Right renal cortex interstitium (tissue), 3 donors: ENCODE measurements at places on chromosomes 1 and 21. TPM values are rescaled to one million over a fixed set of nuclear protein-coding genes. Genes with fewer than 3 reads are reported as not detected.

GRCh38 chr1:101005183-101005582 is 20.4 kb downstream of the DPH5 start:
- DNase-seq: no peak

- DNase-seq: no peak
Measured at GRCh38 chr21:38888991-38889561, 83.3 kb downstream of the ETS2 start.

- DNase-seq: no peak
Measured at GRCh38 chr1:104855550-104855949, 1105.9 kb downstream of the AMY1C start.

GRCh38 chr1:196558411-196558810 is 49.8 kb downstream of the KCNT2 start:
- DNase-seq: no peak

DNA sequence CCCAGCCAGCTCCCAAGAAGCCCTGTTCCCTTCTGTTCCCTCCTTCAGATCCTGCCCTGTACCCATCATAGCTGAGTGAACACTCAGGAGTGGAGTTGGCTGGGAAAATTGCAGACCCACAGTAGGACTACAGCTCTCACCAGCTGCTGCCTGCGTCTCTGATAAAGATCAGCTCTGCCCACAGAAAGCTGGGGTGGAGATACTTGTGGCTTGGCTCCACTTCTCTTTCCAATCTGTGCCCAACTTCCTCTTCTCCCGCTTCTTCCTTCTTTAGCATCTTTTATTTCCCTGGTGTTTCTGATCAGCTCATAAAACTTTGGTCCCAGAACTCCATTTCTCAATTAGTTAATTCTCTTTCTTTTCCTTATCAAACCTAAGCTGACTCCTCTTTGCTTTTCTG is 5.5 kb upstream of the CD1A start:
- no peak for DNase-seq

GRCh38 chr1:229372251-229372650 is 29.4 kb upstream of the CCSAP start:
- no peak for DNase-seq

DNA sequence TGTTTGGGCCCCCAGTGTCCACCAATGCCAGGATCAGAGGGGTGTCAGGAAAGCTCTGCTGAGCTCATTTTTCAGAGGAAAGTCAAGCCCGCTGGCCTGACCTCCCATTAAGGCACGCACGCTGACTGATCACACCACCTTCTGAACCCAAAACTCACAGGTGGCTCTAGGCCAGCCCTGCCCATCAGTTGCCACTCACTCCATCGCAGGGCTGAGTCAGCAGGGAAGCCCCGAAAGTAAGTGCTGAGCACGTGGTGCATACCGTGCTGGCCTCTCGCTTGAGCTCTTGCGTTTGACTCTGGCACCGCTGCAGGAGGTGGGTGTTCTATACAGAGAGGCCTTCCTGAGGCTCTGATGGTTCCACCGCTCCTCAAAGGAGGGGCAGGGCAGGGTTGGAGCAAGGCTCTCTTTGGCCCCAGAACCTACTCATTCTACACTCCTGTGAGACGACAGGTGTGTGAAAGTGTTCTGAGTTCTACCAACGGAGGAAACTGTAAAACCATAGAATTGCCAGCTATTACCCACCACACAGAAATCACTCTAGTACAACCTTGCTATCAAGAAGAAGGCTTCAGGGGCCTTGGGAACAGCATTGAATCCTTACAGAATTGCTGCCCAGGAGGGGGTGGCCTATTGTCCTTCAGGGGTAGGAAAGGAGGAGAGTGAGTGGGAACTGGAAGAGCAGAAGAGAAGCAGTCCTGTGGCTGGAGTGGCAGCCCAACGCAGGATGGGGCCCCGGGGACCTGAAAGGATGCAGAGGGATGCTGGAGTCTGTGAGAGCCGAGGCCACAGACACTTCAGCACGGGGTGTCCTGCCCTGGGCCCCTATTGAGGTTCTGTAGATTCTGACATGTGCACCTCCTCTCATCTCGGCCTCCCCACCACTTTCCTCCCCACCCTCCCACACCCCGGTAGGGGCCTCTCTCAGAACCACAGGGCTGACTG is 214.7 kb upstream of the EDN2 start:
- no peak for DNase-seq

GRCh38 chr1:75338616-75339483 is 204.7 kb downstream of the LHX8 start:
- DNase-seq: no peak

GRCh38 chr1:208172423-208173145 is 71.6 kb downstream of the PLXNA2 start:
- no peak for DNase-seq

GRCh38 chr1:79847700-79848099 is 841.2 kb upstream of the ADGRL4 start:
- DNase-seq: no peak

DNA sequence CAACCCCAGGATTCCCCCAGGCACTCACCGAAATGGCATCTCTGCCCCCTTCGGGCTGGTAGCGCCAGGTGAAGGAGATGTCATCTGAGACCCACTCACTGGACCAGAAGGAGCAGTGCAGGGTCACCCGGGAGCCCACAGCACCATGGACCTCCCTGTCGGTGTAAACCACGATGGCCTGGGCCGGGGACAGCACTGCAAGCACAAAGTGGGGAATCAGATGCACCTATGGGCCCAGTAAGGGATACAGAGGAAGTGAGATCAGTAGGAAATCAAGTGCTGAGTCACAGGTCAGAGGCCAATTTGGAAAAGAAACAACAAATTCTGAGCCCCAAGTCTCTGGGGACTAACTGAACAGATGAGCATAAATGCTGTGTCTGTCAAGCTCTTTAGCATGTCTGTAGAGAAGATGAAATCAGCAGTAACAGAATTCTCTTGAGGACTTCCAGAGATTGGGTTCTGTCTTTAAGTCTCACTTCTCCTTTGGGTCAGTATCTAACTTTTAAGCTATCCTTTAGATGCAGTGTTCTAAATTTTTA is 2.5 kb downstream of the MPZ start:
- no peak for DNase-seq

GRCh38 chr1:114009393-114009792 is 30.1 kb downstream of the OLFML3 start:
- DNase-seq: no peak

DNA sequence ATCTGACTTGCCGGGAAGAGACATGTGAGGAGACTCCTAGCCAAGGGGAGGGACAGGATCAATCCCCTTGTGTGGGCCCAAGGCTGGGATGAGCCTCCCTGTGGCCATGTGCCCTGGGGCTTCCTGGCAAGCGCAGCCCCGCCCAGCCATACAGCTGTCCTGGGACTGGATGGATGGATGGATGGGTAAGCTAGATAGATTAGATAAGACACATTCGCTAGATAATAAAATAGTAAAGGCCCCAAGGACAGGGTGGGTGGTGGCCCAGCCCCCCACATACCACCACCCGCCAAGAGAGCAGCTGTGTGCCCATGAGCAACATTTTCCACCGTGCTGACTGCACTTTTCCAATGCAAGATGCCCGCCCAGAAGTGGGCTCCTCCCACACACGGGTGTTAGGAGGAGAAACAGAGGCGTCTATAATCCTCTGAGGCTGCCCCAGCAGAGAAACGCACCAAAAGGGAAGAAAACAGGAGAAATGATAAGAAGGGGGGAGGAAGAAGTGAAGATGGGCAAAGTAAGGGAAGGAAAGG is 25.1 kb downstream of the ZBTB17 start:
- no peak for DNase-seq

GRCh38 chr1:64750875-64751274 is 6.0 kb downstream of the RAVER2 start:
- DNase-seq: no peak

GRCh38 chr1:236868625-236869467 is 73.8 kb downstream of the MTR start:
- peak; percentile 20 for DNase-seq

DNA sequence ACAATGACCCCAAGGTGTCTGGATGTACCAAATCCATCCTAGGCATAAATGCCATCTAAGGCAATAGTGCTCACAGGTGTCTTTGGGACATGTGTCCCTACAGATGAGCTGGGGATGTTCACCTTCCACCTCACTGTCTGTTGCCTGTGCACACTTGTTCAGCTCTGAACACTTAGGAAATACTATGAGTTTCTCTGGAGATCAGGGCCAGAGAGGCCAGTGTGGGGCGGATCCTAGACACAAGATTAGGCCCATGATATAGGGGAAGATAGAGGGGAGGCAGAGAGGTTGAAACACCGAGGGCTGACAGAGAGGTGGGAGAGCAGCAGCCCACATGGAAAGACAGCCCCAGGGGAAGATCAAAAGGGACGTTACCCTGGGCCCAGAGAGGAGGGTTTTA is 25.6 kb downstream of the C1orf116 start:
- DNase-seq: no peak

GRCh38 chr1:89279011-89279466 is 6.4 kb upstream of the GBP5 start:
- DNase-seq: no peak

DNA sequence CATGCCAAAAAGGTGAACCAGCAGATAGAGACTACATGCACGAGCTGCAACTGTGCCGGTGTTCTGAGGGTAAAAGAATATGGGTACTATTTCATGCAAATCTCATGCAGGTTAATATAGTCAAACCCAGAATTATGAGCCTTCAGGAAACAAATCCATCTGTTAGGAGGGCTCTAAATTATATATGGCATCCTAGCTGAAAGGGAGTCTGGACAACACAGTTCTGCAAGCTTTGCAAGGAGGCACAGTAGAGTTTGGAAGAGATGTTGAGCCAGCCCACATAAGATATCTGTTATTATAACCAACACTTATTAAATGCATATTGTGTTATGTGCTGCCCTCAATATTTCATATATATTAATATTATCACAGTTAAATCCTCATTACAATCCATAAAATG is 50.5 kb upstream of the PALMD start:
- DNase-seq: no peak

DNA sequence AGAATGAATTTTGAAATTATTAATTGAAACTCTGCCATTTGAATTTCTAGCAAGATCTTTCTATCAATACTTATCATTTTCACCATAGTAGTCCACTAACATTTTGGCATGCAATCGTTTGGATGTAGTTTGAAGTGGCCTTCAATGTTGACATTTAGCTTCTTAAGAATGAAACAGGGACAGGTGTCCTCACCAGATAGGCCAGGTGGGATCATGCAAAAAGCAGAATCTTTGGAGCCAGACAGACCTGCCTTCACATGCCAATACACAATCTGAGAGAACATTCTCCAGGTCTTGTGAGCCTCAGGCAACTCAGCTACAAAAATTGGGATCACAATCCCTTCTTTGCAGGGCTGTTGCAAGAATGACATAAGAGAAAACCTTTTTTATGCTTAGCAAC is 18.3 kb upstream of the HSPA13 start:
- DNase-seq: no peak

DNA sequence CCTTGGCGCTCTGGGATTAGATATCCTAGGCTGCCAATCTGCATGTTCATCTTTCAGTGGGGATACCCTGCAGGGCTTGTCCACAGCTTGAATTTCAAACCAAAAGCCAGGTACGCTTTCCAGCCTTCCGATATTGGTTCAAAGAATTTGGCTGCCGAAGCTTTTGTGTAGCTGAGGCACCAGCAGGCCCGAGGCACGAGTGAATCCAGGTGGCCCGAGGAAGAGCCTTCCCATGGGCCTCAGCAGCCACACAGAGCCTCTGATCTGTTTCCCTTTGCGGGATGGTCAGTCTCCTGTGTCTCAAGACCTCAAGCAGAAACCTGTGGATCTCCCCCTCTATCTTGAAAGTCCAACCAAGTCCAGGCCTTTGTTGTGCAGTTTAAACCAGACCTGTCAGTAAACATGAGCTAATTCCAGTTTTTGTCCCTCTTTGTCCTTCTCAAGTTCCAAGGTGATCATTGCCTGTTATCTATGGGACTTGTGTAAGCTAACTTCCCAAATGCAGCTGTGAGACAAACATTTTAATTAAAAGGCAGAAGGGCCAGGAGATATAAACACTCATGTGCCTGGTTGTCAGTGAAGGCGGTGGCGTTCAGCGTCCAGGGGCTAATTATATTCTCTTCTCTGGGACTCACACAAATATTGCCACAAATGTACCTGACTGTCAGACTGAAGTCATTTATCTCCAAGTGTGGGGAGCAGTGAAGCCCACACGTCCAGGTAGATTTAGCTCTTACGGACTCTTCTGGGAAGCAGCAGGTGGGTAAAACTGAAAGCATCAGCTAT is 30.6 kb downstream of the VANGL1 start:
- DNase-seq: no peak

DNA sequence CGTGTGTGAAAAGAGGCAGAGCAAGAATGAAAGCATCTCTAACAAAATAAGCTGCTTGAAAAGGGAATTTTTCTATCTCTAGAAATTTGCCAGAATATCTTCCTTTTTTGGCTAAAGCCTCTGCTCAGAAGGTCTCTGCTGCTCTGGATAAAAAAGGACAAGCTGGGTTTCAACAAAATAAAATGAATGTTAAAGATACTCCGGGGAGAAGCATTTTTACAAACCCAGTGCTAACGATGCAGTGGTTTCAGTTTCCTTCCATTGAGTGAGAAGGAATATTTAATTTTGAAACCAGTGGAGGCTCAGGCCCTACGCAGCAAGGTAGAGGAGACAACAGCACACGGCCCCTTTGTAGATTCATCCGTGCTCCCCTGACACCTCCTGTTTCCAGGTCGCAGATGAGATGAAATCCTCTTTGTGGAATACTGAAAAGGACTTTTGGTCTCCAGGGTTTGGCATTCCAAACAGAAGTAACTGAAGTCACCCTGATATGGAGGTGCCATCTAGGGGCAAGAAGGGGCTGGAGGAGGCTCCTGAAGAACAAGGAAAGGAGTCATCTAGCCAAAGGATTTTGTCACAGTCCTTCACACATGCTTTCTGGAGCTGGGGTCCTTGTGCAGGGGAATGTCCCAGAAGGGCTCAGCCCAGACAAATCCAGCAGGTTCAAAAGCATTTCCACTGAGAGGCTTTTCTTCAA is 65.7 kb upstream of the SYT6 start:
- no peak for DNase-seq

DNA sequence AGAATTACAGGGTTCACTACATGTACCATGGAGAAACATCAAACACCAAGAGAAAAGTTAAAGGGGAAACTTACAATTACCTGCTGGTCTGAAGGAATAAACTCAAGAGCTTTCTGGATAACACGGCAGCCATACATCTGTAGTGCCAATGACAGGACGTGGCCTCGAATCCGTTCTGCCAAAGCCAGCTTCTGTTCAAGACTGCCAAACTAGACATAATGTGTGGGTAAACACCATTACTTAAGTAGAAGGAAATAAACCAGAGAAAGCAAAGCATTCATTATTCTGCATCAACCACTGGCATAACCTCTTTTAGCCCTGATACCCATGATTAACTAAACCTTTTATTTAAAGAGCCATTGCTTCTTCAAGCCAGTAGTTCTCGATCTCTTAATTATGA is 41.5 kb upstream of the SDC3 start:
- no peak for DNase-seq

GRCh38 chr21:41943851-41944250 is 10.0 kb downstream of the C2CD2 start:
- DNase-seq: no peak

- DNase-seq: no peak
Measured at GRCh38 chr1:162722036-162722435, 68.5 kb upstream of the HSD17B7 start.

GRCh38 chr21:44062380-44062779 is 44.8 kb upstream of the PWP2 start:
- DNase-seq: no peak

PTCH2 gene
- 2.9 TPM for polyA plus RNA-seq

C1orf94 gene
- polyA plus RNA-seq: 0.06 TPM

EXO1 gene
- polyA plus RNA-seq: 14.6 TPM

CCDC181 gene
- 12.6 TPM for polyA plus RNA-seq

ACTL8 gene
- not detected for polyA plus RNA-seq

OR10Z1 gene
- polyA plus RNA-seq: 0.01 TPM

C4BPB gene
- polyA plus RNA-seq: 0.35 TPM

ETNK2 gene
- 25.0 TPM for polyA plus RNA-seq

OPTC gene
- not detected for polyA plus RNA-seq
